Stimulated activated CD4-positive, alpha-beta T cell treated with anti-CD3 and anti-CD28 coated beads, Interleukin-12 subunit alpha, Interleukin-12 subunit beta, amount 100 ng/mL, for 24 hours (primary cell): ENCODE measurements at places on chromosomes 2 and 18.

GRCh38 chr18:79523206-79523735, 127.5 kb downstream of the NFATC1 start:
- DNase-seq = peak; percentile 52

DNA sequence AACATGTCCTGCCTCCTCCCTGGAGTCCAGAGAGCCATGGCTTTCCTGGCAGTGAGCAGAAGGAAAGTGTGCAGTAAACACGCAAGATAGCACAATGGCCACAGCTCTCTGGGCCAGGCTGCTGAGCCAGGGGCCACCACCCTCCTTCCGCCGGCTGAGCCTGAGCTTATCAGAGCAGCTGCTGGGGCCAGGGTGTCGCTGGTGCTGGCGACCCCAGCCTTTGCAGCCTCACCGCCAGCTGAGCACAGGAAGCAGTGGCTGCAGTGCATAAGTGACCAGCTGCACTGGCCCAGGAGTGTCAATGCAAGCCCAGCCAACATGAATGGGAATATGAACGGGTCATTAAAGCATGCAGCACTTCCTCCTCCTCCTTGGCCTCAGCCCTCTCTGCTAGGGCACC, 172.0 kb downstream of the ZFP36L2 start:
- DNase-seq = no peak

DNA sequence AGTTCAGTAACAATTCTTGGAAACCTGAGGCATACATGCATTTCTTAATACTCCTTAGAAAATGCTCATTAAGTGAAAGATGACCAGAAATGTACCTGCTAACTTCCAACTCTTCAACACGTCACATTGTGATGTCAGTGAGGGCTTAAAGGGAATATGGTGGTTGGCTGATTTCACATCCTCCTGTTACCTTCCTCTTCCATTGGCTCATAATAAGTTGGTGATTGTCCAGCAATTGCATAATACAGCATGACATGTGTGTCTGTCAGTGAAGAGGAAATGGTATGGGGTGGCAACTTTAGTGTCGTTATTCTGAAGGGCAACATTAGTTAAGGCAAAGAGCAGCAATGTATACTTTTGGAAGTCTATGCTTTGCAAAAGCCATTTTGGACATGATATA, 26.0 kb downstream of the PLEK start:
- DNase-seq = no peak

GRCh38 chr2:113869253-113869652, 20.6 kb upstream of the ACTR3 start:
- no peak for DNase-seq

DNA sequence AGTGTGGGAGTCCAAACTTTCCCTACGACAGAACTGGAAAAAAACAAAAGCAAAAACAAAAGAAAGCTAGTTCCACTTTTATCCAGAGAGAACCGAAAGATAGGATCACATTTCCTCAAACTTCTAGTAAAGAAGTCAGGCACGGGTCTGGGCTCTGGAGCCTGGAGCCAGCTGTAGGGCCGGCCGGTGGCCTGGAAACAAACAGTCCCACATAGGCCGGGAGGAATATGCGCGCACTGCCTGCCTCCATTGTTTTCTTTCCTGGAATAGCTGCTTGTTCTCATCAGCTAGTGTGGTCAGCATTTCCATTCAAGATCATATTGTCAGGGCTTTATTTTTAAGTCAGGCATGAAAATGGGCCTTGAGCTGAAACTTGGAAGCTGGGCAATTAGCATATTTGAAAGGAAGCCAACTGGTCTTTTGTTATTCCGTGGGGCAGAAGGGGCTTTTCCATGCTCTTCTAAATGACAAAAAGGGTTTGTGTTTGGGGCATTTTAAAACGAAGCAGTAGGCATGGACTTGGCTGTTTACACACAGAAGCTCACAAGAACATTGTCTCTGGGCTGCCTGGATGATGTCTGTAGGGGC, 58.7 kb upstream of the RFX8 start:
- DNase-seq = no peak
